ENCODE measurements at places on chromosomes 3 and 15.

DNA sequence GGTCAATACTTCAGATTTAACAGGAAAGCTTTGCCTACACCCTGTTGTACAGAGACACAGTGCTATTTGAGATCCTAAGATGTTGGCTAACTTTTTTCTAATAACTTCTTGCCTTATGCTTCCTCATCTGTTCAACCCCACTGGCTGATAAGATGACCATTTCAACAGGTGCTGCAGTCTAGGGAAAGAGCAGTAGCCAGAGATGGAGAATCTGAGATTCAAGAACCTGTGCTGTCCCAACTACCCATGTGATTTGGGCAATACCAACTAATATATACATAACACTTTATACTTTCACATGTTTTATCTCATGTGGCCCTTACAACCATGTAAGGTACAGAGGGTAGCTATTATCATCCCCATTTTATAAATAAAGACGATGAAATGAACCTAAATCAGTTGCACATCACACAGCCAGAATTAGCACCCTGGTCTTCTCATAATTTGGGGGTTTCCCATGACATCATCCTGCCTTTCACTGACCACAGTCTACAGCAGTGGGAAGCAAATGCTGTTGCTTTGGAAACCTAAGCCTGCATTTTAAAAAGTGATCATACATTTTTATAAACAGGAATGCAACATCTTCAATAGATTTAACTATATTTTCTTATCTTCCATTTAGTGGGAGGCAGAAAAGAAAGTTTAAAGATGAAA is 9.7 kb downstream of the TTC23 start:
- DNase-seq: no peak

DNA sequence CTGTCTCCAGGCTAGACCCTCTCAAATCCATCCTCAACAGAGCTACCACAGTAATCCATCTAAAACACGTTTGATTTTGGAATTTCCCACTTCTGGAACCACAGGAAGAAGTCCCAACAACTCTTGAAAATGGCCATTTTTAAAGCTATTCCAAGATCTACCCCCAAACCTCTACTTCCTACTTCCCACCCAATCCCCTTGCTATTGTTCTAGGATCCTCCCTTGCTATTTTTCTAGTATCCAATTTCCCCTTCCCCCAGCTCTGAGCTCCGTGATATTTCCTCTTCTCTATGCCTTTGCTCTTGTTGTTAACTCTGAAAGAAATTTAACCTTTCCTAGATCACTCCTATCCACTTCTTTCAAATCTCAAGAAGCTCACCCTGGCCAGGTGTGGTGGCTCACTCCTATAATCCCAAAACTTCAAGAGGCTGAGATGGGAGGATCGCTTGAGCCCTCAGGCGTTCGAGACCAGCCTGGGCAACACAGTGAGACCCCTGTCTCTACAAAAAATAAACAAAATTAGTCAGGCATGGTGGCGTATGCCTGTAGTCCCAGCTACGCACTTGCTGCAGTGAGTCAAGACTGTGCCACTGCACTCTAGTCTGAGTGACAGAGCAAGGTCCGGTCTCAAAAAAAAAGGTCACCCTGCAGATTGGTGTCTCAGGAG is 13.0 kb downstream of the UACA start:
- DNase-seq: no peak

DNA sequence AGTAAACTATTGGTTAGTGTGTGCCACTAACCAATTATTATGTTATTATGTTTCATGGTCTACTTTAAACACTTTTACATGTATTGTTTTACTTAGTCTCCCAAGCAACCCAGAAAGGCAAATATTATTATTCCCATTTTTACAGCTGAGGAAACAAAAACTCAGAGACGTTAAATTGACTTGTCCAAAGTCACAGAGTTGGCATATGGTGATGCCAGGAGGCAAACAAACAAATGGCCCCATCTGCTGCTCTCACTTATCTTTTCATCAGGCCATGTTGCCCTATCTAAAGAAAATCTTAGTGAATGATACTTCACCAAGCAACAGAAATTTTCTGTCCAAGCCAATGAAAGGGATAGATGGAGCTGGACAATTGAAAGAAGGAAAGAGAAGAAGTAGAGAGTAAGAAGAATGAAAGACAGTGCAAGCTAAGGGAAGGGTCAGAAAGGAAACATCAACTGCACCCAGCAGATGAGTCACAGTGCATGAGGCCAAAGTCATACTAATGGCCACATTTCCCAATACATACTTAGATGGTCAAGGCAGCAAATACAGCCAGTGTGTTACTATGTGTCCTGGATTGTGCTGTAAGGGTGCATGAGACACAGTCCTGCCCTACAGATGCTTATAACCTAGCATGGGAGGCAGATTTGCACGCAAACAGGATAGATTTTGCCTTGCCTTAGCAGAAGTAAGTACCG is 266.9 kb downstream of the KCNMB2 start:
- peak; percentile 16 for DNase-seq

- DNase-seq: no peak
Observed at GRCh38 chr15:80745888-80746287, 33.3 kb upstream of the CEMIP start.

GRCh38 chr15:37098468-37099318 is 1.7 kb downstream of the MEIS2 start:
- peak; percentile 78 for DNase-seq

DNA sequence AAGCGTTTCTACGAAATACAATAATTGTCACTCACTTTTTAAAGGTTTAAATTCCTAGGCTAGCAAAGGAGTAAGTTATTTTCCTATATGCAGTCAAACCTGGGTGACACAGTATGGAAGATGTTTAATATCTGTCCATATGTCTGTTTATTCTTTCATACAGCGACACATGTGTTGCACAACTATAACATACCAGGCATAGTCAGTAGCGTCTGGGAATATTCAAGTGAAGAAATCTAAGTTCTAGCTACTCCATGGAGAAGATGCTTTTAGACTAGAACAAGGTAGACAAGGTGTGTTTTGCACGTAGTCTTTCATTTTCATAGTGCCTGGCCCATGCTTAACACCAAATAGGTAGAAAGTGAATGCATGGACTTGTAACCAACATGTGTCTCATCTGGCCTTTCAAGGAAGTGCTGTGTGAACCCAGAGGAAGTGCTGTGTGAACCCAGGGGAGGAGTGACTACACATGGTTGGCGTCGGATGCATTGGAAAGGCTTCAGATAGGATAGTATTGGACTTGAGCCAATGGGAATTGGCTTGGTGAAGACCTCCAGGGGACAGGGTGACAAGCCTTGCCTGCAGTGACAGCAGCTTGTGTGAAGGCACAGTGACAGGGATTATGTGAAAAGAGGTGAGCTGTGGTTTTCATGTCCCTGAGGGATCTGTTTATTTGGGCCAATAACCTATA is 267.0 kb downstream of the PTPRG start:
- DNase-seq: no peak

DNA sequence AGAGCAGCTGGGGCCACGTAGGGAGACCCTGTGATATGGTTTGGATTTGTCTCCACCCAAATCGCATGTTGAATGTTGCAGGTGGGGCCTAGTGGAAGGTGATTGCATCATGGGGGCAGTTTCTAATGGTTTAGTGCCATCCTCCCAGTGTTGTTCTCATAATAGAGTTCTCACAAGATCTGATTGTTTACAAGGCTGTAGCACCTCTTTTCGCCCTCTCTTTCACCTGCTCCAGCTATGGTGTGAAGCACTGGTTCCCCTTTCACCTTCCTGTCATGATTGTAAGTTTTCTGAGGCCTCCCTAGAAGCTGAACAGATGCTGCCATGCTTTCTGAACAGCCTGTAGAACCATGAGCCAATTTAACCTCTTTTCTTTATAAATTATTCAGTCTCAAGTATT is 198.9 kb upstream of the CBLB start:
- no peak for DNase-seq

GRCh38 chr15:78533331-78533730 is 6.9 kb upstream of the PSMA4 start:
- DNase-seq: no peak

DNA sequence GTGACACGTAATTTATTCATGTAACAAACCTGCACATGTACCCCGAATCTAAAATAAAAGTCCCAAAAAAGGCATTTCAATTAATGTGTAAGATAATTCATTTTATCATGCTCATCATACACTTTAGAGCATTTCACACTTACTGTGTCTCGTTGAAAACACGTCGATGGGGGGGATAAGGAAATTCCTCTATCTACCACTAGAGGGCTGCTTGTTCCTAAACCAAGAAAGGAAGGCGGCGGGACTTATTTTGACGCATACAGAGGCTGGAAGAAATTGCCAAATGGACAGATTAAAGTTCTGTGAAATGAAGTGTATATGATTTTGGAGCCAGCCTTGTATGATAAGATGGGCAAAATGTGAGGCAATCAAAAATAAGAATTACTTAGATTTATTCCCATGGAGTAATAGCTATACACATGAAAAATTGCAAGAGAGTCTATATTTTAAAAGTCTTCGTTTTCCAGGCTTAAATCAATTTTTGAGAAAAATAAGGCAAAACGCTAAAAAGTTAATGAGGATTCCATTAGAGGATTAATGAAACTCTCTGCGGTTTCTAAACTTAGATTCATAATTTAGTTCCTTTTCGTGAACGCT is 346.8 kb downstream of the CNTN3 start:
- DNase-seq: peak; percentile 75

DNA sequence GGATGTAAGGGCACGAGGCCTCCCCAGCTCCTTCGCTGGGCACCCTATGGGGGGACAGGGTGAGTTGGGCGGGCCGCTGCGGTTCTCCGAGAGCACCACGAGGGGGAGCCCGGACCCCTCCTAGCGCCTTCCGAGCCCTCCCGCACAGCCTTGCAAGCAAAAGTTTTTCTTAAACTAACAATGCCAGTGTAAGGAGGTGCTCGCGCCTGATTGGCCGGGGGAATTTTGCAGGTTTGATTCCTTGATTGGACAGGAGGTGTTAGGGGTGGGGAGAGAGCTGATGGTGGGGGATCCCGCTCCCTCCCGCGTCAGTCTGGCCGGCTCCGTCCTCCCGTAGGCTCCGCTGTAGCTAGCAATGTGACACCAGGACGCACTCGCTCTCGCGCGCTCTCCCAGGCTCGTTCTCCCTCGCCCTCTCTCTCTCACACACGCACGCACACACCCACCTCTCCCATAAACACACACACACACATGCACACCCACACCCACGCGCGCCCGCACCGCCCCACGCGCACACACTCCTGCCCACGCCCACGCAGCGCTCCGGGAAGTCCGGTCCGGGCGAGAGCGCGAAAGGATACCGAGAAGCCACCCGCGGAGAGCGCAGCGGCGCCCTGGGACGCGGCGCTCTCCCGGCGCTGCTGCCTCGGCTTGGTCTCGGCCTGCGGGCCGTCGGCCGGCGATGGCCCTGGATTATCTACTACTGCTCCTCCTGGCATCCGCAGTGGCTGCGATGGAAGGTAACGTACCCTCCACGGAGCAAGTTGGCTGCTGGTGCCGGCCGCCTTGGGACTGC is at the start of gene EPHB1:
TSS of gene EPHB1 (plus strand) at position 311 of the 796 bp plus-strand sequence.
- peak; percentile 74 for DNase-seq

DNA sequence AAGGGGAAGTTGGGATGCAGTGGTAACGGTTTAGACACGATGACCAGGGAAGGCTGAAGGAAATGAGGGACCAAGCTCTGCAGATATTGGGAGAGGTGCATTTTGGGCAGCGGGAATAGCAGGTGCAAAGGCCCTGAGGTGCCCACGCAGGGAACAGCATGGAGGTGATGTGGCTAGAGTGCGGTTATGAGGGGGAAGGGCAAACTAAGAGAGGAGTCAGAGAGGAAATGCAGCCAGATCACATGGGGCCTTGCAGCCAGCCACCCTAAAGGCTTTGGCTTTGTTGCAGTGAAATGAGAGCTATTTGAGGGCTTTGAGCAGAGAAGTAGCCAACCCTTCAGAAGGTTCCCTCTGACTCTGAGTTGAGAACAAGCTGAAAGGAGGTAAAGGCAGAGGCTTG is 2.6 kb downstream of the SPATA12 start:
- DNase-seq: no peak

- DNase-seq: no peak
Observed at GRCh38 chr3:168582503-168582902, 486.8 kb upstream of the GOLIM4 start.

GRCh38 chr15:85580879-85581278 is 200.5 kb downstream of the AKAP13 start:
- DNase-seq: peak; percentile 83

DNA sequence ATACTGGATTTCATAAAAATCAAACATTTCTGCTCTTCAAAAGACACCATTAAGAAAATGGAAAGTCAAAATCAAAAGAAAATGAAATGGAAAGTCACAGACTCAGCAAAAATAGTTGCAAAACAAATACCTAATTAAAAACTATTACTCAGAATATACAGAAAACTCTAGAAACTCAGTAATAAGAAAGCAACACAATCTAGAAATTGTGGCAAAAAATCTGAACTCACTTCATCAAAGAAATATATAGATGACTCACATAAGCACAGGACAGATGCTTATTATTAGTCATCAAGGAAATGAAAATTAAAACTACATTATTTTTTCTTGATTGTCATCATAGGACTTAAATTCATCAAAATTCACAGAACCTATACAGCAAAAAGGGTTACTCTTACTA is 430.0 kb downstream of the SHQ1 start:
- DNase-seq: no peak

- DNase-seq: peak; percentile 87
Observed at GRCh38 chr3:50525987-50526386, 22.6 kb upstream of the CACNA2D2 start.
